ENCODE measurements at places on chromosomes 2 and 18. TPM values are rescaled to one million over a fixed set of nuclear protein-coding genes. Genes with fewer than 3 reads are reported as not detected.

Gene KIF1A
- 1.1 TPM for total RNA-seq

Gene PEX13
- 22.3 TPM for total RNA-seq

Gene TMEM185B
- 3.4 TPM for total RNA-seq

Gene REEP1
- total RNA-seq, result 0.50 TPM

Gene FBXO48
- 1.3 TPM for total RNA-seq

Gene NOL4
- 2.8 TPM for total RNA-seq

Gene RNF152
- total RNA-seq, result 102 TPM

Gene TCF23
- total RNA-seq, result 0.10 TPM

Gene MDH1B
- total RNA-seq, result 0.28 TPM
